MCF 10A (cell line): ENCODE measurements at places on chromosomes 5 and 9.
A peak's percentile ranks its signal among the peaks of the same experiment; 100 is the strongest.

- H3K4me3 ChIP-seq = no peak overlapping the region
- no peaks in the 10 kb centered on the region for H3K27me3 ChIP-seq
- no peak for DNase-seq
- H3K27ac ChIP-seq = no peak overlapping the region
- peaks cover 18% of the 10 kb centered on the region for H3K36me3 ChIP-seq
Observed at GRCh38 chr5:96885518-96886338, 9.4 kb downstream of the ERAP2 start.

DNA sequence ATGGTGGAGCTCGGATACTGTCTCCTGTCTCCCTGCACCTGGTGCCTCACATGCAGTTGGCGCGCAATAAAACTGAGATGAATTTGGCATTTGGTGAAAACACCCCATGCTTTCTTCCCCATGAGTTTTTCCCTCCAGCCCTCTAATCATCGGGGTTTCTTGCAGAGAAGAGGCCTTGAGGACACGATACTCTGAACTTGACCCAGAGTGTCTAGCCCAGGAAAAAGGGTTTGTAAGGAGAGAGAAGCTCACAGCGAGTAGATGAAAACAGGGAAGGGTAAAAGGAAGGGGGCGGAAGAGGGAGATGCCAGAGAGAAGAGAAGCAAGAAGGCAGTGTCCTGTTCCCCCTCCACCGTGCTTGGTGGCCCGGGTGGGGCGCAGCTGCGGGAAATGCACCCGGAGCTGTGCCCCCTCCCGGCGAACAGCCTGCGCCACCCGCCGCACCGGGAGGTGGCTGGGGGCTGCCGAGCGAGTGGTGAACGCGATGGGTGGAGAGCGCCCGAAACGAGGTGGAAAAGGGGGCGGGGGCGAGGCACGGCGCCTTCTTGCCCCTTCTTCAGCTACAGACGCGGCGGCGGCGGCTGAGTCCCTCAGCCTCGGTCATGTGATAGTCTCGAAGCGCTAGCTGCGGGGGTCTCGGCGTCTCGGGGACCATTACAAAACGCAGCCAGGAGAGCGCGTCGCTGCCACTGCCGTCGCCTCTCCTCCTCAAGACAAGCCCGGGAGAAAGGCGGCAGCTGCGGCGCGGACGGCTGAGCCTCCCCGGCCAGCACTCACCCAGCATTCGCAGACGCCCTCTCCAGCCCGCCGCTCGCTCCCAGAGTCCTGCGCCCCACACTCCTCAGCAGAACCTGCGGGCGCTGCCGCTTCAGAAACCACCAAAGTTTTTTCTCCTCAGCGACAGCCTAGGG, 1.1 kb upstream of the FOXB2 start:
- no peak overlapping the region for H3K27ac ChIP-seq
- H3K4me3 ChIP-seq = no peak overlapping the region
- no peaks in the 10 kb centered on the region for H3K4me1 ChIP-seq
- H3K36me3 ChIP-seq = no peaks in the 10 kb centered on the region
- no peak for DNase-seq

DNA sequence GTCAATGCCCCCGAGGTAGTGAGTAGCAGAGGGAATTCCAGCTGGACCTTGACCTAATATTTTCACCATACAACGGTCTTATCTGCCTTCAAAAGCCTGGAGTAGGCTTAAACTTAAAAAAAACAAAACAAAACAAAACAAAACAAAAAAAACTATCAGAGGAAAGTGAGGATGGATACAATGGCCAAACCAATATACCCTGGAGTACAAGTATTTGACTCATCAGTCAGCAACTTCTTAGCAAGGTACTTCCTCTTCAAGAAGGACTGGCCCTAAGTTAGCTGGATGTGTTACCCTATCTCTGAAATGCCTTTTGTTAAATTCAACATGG, 160.6 kb upstream of the GNA14 start:
- DNase-seq = no peak
- peaks cover 17% of the 10 kb centered on the region for H3K36me3 ChIP-seq
- H3K27ac ChIP-seq = peak overlapping the region; percentile 19
- no peaks in the 10 kb centered on the region for H3K27me3 ChIP-seq
- no peak overlapping the region for H3K4me3 ChIP-seq

- no peaks in the 10 kb centered on the region for H3K36me3 ChIP-seq
- H3K4me1 ChIP-seq = peaks cover 14% of the 10 kb centered on the region
- no peak overlapping the region for H3K27ac ChIP-seq
- no peak for DNase-seq
Observed at GRCh38 chr9:88256216-88256615, 117.9 kb upstream of the SPATA31C2 start.

DNA sequence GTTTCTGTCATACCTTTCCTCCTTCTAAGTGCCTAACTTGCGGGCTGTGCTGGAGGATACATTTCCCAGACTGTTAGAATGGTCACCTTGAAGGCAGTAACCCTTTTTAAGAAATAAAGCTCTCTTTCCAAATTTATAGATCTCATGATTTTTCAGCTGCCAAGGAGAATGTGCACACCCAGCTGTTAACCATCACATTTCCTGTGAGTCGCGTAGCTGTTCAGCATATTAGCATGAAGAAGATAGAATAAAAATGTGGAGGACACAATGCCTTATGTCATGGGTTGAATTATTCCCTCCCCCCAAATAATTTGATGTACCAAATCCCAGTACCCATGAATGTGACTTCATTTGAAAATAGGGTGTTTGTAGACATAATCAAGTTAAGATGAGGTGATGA, 729.4 kb downstream of the MTRR start:
- no peak for DNase-seq
- no peak overlapping the region for H3K4me3 ChIP-seq
- no peaks in the 10 kb centered on the region for H3K4me1 ChIP-seq
- H3K27ac ChIP-seq = no peak overlapping the region
- no peaks in the 10 kb centered on the region for H3K27me3 ChIP-seq
